Activated T-helper 9 cell treated with anti-CD3 and anti-CD28 coated beads, Interleukin-2, amount 50 U/mL, for 16 hours (primary cell): ENCODE measurements at places on chromosomes 7 and 10.

- no peak for DNase-seq
Observed at GRCh38 chr10:96441322-96441885, 72.3 kb downstream of the TLL2 start.

DNA sequence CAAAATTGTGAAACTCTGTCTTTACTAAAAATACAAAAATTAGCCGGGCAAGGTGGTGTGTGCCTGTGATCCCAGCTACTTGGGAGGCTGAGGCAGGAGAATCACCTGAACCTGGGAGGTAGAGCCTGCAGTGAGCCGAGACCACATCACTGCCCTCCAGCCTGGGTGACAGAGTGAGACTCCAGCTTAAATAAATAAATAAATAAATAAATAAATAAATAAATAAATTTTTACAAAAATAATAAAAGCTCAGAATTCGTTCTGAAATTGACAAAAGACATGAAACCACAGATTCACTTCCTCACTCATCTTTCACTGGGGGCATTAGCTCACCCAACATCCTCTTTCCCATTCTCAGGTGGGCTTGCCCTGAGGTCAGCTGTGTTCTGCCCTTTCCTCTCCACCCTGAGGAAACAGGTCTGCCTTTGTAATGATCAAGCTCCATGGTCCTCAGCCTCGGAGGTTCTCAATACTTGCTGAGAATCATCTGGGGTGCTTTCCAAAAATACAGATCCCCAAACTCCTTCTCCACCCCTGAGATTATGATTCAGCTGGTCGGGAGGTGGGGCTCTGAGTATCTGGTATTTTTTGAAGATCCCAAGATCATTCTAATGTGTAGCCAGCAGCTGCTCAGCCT lies 29.2 kb upstream of the APBB1IP start:
- DNase-seq: no peak

DNA sequence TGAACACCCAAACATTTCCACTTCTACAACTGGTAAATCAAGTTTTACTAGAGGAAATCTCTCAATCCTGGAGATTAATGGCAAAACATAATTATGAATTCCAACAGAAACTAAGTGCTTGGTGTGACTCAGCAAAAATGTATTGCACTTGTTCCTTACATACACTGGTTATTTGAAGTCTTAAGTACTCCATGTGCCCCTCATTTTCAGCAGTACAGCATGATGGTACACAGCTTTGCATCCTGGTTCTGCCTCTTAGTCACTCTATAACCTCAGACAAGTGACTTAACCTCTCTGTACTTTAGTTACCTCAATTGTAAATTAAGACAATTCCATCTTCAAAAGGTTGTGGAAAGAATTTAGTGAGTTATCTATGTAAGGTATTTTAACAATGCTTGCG lies 12.9 kb downstream of the SLC16A12 start:
- DNase-seq: no peak

DNA sequence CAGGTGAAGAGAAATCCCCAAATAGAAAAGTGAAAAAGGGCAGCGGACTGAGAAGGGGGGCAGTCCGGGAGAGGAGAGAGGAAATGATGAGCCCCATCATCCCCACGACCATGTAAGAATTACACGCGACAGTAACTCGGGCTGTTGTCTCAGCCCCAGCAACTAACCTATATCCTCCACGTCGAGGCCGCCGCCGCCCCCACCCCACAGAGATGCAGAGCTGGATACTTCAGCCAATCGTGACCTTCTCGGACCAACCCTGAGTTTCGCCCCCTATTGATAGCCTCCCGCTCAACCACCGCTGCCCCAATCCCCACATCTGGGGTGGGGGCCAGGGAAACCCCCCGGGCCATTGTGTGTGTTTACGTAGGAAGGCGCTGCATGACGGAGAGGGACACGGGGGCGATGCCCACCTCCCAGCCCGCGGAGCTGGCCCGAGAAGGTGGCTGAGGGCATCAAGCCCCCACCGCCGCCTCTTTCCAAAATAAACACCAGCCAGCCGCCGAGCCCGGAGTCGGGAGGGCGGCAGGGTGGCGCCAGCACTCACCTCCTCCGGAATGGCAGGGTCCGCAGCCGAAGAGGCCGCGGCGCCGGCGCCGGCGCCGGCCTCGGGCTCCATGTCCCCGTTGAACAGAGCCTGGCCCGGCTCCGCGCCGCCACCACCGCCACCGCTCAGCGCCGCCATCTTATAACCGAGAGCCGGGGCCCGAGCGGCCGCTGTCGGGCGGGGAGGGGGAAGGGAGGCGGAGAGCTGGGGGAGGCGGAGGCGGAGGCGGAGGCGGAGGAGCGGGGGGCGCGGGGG lies 509 bp downstream of the BRAF start:
- peak; percentile 60 for DNase-seq

DNA sequence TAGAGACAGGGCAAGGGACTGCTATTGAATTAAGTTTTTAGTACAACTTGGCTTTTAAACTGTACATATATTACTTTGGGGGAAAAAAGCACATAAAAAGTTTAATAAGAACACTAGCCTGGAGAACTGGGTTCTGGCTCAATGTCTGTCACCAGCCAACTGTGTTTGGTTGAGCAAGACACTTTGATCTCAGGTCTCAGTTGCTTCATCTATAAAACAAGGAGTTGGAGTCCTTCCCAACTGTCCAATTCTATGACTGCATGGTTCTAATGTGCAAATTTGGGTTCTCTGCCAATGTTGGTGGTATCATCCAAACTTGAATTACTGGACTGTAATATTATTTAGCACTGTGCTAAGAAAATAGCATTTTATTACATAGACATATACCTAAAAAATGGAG lies 50.3 kb downstream of the ATXN7L1 start:
- no peak for DNase-seq

GRCh38 chr10:17179002-17179401 lies 22.5 kb downstream of the TRDMT1 start:
- DNase-seq: no peak

DNA sequence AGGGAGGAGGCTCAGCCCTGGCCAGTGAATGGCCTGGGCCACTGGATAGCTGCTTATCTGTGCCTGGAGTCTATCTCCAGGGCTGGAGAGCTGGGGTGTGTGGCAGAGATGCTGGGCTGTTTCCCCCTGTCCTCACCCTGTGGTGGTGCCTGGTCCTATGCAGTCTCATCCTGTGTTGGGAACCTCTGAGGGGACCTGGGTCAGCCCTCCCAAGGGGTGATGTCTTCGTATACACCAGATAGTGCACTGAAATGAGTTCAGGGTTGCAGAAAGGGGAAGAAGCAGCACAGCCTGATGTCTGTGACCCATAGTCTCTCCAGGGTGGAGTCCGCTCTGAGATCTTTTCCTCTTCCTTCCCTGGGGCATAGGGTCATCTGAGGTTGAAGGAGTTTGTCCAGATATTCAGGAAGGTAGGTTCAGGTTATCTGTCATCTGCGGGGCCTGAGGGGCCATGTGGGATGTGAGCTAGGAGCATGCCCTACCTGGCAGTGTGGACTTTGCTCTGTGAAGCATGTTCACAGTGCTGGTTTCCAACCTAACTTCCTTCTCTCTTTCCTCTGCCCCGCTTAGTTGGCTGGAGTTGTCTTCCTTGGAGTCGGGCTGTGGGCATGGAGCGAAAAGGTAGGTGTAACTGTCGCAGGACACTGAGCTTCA lies 33.4 kb upstream of the SH2D4B start:
- no peak for DNase-seq
